EH (cell line): ENCODE measurements at places on chromosomes 12 and 14.
A peak's percentile ranks its signal among the peaks of the same experiment; 100 is the strongest.

DNA sequence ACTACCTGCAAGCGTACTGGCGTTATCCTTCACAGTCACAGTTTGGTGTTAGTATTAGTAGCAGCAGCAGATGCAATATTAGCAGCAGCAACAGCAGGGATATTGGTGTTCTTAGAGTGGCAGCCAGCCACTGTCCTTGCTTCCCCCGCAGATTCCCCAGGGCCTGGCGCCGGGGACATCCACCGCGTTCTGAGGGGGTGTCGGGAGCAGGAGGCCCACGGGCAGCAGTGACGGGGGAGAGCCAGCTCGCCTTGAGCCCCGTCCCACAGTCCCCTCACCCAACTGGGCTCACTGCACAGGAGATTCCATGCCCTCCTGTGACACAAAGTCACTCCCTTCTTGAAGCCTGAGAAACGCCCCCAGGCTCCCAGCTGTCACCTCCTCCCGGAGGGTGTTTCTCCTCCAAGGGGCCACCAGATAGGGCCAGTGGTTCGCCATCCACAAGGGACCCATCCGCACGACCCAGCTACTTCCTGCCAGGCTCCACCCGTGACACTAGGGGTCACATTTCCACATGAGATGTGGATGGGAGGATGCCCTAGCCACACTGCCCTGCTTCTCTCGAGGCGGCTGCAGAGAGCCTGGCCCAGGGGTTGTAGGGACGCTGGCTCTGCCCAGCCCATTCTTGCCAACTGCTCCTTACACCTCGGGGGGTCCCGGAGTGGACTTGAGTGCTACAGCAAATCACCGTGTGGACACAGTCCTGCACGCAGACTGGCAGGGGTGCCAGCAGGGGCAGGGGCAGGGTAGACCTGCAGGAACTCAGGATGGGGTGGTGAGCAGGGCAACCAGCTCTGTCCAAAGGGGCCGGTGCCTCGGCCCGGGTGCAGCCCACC is 123.1 kb downstream of the PIWIL1 start:
- DNase-seq: no peak

DNA sequence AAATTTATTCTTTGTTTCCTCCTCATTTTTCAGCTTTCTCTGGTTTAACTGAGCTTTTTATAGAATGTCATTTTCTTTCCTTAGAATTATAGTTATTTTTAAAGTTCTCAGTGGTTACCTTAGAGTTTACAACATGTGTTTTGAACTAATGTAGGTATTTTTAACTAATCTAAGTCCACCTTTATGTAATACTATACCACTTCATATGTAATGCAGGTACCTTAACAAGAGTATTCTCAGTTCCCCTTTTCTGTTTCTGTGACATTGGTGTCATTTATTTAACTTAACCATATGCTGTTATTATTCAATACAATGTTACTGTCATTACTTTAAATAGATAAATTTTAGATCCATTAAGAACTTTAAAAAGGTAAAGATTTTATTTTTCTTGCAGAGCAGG is 30.3 kb upstream of the KCNC2 start:
- DNase-seq: no peak

DNA sequence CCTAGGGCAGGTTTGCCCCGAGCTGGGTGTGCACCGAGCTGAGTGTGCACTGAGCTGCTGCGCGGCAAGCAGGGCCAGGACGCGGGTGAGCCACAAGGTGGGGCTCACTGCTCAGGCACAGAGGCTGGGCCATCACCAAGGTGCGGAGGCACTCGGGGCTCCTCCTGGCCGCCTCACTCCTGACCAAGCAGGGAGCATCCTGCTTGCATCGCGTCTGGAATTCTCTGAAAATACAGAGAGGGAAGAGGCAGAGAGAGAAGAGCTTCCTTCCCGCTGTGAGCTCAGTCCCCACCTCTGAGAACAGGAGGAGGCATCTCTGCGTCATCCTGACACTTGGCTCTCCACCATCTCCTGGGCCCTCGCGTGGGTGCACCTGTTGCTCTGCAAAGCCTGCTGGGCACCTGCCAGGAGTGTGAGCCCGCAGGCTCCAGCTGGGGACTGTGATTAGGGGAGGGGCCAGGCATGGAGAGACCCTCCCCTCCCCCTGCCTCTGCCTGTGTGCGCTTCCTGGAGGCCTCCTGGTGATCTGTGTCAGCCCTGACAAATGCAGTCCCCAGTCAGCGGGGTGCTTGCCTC is 116.3 kb downstream of the GLT1D1 start:
- DNase-seq: no peak

DNA sequence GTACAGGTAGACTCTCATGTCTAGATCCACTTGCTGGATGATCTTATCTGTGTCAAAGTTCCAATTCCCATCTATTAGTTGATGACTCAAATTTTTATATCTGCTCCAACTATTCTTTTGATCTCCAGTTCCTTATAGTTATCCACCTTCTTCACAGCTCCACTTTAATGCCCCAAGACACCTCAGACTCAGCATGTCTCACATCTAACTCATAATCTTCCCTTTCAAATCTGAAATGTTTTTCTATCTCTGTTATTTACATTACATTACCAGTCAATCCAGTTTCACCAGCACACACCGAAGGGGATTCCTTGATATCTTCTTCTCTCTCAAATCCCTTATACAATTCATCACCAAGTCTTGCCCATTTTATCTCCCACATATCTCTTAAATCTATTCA is 3.7 kb upstream of the METAP2 start:
- no peak for DNase-seq

DNA sequence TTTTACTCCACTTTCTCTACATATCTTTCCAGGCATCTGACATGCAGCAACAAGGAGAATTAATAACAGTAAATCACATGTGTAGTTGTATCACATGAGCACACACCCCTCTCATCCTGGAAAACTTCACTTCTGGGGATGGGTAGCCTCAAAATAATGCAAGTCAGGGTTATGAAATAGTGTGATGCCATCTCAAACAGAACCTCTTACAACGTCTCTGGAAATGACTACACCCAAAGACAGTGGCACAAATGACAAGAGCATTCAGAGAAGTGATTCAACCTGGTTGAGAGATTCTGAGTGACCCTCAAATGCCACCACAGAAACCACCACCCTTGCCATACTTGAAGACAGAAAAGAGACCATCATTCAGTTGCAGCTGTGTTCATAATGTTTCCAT is 2.8 kb downstream of the DIO2 start:
- no peak for DNase-seq

DNA sequence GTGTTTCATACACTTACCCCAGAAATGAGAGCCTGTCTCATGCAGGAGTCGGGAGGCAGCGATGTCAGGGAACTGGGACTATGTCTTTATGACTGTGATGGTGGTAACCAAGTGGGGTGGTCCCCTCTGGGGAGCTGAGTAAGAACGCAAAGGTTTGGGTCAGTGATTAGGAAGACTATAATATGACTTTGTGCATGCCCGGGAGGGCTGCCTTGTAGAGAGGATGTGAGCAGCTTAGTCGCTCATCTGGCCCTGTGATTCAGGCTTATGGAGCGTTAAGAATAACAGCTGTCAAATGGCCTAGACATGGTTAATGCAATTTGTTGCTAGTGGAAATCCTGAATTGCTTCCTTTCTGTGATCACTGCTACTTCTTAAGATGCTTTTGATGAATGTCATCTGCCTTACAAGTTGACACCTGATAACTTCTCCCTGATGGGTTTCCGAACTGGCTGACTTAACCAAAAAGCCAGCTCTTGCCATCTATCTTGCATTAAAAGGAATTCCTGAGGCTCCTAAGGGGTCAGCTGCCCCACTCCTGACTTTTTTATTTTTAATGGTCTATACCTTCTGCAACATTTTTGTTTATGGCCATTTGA is 35.4 kb upstream of the AACS start:
- peak; percentile 26 for DNase-seq

DNA sequence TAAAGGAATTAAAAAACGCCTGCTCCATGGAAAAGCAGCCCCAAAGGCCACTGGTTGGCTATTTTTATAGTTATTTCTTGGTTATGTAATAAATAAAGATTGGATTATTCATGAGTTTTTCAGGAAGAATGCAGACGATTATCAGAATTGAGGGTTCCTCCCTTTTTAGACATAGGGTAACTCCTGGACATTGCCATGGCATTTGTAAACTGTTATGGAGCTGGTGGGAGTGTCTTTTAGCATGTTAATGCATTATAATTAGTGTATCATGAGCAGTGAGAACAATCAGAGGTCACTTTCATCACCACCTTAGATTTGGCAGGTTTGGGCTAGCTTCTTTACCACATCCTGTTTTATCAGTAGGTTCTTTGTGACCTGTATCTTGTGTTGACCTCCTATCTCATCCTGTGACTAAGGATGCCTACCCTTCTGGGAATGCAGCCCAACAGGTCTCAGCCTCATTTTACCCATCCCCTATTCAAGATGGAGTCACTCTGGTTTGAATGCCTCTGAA is 728.7 kb downstream of the GALC start:
- no peak for DNase-seq

DNA sequence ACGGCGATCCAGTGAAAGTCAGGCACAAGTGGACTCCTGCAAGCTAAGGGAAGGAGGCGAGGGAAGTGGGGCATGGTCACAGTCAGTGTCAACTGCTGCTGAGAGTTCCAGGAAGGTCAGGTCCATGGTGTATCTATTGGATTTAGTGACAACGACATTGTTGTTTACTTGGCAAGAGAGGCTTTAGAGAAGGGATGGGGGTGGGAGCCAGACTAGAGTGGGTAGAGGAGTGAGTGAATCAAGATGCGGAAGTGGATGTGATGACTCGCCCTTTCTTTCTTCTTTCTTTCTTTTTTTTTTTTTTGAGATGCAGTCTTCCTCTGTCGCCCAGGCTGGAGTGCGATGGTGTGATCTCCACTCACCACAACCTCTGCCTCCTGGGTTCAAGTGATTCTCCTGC is 12.5 kb downstream of the P2RX7 start:
- DNase-seq: peak; percentile 9

- DNase-seq: no peak
Observed at GRCh38 chr14:28577711-28578131, 188.9 kb upstream of the FOXG1 start.

- no peak for DNase-seq
Observed at GRCh38 chr12:125619723-125620122, 554.5 kb downstream of the AACS start.
